Activated naive CD4-positive, alpha-beta T cell (primary cell): ENCODE measurements at places on chromosomes 7 and 10.

DNA sequence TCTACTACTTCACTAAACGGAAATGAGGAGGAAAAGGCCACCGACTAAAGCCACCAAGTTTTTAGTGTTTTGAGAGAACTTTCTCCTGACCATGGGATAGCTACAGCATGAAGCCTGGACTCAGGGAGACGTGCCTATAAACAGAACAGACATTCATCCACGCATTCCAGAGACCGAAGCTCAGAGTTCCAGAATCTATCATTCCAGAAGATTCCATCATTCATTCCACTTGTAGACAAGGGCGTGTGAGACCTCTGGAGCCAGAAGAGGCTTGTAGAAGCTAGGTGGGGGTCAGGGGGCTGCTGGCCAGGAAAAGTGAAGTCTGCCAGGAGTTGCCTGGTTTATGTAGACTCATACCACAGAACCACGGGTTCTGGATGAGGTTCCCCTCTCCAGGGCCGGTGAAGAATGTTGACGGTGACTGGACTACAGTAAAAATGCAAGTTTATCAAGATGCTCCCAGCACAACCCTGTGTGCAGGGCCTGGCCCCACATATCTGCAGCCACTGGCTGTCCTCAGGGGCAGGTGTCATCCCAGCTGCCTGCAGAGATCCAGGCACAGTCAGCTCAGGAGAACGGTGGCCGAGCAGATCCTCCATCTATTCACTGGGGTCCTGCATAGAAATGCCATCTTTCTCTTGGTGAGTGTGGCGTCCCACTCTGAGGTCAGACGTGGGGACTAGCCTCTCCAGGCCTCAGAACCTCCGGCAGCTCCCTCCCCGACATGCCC is 215.7 kb downstream of the USP6NL start:
- no peak for DNase-seq

DNA sequence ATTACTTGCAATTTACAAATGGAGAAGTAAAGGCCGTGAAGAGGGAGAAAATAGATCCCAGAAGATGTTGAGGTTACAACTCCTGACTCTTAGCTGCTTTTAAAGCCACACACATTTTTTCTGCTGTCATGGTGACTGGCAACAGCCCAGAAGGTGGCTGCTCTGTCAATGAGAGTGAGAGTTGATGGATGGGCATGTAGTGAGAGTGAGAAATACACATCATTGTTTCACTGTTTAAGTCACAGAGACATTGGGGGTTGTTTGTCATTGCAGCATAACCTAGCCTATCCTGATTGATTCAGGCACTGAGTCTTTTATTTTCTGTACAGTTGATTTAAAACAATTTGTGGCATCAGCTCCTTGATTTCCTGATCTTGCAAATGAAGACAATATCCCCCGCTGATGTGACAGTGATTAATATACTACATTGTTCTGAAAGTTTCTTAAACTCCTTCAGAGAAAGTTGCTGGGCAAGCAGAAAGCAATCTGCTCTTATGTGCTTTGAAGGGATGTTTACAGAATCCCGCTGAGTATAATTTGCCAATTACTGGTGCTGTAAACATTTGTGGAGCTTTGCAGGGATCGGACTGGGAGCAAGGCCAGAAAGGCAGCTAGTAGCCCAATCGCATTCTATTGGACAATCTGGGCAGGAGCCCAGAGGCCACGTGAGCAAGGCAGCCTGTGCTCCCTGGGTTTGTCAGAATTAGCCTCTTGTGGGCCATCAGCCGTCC is 229.6 kb downstream of the PRPF18 start:
- DNase-seq, result no peak

DNA sequence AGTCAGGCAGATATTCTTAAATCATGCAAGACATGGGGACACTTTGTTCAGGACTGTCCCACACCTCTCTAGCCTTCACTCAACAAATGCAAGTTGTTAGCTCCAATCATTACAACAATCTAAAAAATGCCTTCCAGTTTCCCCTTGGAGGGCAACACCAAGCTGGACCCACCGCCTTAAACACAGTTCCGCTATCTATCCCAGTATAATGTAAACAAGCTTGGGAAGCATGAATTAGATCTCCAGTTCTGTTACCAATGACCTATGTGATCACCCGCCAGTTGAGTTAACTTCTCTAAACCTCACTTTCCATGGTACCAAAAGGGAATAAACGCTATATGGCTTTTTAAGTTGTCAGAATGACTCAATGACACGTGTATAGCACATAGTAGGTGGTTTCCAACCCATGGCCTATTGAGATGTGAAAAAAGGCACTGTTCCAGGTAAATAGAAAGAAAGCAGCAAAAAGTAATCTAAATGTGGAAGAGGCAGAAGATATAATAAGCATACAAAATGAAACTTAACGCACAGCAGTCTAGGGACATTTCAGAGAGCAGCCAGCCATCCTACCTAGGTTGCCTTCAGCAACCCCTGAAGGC is 2.4 kb upstream of the REEP3 start:
- DNase-seq, result no peak

GRCh38 chr10:131435760-131436457 is 124.4 kb upstream of the TCERG1L start:
- DNase-seq, result no peak

DNA sequence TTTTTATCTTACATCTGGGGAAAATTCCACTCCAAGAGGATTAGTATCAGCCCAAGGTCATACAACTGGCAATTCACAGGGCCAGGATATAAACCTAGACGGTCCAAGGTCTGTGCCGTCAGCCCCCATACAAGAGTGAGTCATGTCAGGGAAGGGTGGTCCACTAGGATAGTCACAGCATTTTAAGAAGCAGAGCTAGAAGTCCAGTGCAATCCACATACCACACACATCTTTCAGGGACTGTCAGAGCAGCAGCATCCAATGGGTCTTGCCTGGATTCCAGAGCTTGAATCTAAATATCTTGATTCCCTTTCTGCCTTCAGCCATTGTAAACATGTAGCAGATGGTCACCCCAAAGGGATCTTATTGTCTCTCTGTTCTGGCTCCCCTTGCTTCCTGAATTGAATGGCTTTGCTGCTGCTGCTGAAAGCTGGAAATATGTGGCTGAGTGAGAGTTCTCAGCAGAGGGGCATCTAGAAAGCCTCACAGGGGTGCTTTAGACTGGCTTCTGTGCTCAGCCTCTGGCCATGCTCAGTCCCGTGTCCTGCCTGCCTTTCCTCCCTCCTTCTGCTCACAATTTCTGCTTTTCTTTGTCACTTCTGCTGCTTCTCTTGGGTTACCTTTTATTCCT is 9.9 kb upstream of the OR6V1 start:
- no peak for DNase-seq
